ENCODE measurements at places on chromosomes 1 and 21.

- no peak for DNase-seq
These were observed 132.1 kb upstream of the EDN2 start for GRCh38 chr1:41616563-41616962.

DNA sequence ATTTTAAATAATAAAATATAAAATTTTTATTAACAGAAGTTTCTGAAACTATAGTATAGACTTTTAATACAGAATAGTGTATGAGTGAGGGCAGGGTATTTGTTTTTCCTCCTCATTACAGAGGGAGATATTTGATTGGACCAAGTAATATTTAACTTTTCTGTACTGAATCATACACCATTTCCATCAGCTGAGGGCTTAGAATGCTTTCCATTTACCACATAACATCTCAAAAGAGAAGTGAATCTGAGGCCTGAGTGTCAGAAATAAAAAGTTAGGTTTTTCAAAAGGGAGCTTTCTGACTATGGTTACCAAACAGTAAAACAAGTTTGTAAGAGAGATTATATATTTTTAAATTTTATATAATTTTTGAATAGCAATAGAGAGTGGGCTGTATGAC is 29.5 kb downstream of the TLCD4 start:
- no peak for DNase-seq

DNA sequence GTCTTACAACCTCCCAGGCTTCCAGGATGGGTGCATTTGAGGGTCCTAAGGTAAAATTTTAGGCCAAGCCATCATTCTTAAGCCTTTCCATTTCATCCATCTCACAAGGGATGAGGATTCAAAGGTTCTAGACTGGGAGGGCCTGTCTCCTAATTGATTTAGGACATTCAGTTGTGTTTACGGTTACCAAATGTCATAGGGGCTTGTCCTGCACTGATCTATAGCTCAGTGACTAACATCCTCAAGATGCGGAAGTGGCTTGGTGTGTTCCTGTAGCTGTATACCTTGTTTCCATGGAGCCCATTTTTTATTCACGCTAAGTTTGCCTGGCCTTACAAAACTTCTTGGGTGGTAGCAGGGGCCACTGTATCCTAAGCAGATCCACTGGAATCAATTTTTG is 52.8 kb downstream of the DUSP10 start:
- DNase-seq, result peak; percentile 44

DNA sequence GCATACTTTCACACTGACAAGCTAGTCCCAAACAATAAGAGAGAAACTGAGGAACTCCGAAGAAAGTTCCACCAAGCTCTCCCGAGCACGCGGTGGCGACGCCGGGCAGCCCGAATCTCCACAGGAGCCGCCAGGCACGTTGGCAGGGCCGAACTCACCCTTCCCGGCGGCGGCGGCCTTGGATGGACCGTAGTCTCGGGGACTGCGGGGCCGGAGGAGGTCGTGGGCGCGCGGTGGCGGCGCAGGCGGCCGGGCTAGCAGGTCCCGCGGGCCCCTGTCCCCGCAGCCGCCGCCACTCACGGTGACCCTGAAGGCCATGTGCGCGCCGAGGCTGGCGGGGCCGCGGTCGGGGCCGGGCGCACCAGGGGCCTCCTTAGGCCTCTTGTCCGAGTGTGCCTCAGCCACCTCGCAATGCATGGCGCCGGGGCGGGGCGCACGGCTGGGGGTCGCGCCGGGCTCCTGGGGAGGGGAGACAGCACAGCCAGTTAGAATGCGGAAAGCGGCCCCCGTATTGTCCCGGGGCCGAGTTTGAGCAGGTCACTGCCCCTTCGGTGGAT is 1.2 kb downstream of the GLIS1 start:
- DNase-seq, result no peak

DNA sequence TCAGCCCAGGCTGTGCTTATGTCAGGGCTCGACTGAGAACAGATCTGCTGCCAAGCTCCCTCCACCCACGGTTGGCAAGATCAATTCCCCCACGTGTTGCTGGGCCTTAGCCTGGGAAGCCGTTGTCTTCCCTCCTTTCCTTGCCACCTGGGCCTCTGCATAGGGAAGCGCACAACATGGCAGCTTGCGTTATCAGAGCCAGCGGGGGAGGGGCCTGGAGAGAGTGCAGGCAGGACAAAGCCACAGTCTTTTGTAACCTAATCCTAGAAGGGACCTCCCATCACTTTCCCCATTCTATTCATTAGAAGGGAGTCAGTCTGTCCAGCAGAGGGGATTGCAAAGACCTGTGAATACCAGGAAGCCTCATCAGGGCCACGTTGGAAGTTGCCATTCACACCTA is 17.0 kb upstream of the IGSF21 start:
- DNase-seq, result no peak

DNA sequence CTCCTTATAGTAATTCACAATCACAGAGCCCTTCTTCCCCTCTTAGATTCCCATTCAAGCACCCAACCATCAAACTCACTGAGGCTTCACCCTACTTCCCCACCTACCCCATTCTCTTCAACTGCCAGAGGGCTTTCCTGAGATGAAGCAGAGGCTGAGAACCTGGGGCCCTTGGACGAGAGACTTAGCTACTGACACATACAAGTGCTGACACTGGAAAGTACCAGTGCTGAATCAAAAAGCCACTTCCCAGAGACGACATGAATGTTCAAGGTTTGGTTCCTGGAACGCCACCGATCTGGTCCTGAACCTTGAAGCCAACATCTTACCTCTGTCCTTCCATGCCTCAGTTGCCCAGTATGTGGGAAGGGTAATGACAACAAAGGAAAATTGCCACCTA is 16.6 kb upstream of the RAP1A start:
- DNase-seq, result peak; percentile 75

DNA sequence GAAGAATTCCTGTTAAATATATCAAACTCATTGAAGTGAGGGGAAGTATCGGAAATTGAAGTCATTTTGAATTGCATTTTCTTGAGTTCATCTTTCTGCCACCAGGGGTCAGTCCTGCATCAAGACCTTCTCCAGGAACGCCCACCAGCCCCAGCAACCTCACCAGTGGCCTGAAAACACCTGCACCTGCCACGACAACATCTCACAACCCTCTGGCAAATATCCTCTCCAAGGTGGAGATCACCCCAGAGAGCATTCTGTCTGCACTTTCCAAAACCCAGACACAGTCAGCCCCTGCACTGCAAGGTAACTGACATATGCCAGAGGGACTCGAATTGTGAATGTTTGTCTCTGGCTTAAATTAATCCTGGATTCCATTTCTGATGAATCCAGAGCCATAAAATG is 22.8 kb upstream of the TARS2 start:
- DNase-seq, result peak; percentile 59

DNA sequence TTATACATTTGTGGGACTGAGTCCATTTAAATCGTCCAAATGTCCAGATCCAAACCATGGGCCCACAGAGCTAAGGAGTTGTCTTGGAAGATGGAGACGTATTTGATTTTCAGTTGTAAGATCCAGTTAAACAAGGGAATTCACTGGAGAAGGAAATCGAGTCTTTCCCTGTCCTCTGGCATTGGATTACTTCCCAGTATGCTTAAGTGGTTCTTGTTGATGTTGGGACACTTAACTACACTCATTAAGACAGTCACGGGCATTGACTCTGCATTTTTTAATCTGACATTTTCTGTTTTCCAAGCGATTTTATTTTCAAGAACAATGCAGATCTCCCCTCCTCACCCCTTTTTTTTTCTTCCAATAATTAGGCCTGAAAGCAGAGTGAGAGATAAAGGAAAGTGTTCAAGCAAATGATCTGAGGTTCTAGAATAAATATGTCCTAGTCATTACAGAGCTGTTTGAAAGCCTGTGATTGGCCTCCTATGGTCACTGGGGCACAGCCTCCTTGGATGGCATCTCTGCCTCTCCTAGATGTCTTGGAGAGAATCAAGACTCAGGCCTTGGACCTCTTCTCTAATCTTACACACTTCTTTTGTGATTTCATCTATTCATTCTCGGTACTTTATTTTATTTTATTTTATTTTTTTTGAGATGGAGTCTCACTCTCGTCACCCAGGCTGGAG is 48.9 kb downstream of the CD247 start:
- no peak for DNase-seq

GRCh38 chr1:206682111-206682510 is 2.6 kb upstream of the MAPKAPK2 start:
- DNase-seq, result no peak

GRCh38 chr1:24910751-24911650 is 19.1 kb downstream of the RUNX3 start:
- peak; percentile 50 for DNase-seq

GRCh38 chr1:83516369-83516768 is 482.6 kb downstream of the TTLL7 start:
- no peak for DNase-seq

GRCh38 chr21:41487082-41487481 is 20.9 kb downstream of the TMPRSS2 start:
- no peak for DNase-seq

- DNase-seq, result no peak
These were observed 176.6 kb downstream of the GRIK3 start for GRCh38 chr1:36857754-36858153.

GRCh38 chr1:12811409-12811784 is 19.8 kb downstream of the PRAMEF11 start:
- no peak for DNase-seq

DNA sequence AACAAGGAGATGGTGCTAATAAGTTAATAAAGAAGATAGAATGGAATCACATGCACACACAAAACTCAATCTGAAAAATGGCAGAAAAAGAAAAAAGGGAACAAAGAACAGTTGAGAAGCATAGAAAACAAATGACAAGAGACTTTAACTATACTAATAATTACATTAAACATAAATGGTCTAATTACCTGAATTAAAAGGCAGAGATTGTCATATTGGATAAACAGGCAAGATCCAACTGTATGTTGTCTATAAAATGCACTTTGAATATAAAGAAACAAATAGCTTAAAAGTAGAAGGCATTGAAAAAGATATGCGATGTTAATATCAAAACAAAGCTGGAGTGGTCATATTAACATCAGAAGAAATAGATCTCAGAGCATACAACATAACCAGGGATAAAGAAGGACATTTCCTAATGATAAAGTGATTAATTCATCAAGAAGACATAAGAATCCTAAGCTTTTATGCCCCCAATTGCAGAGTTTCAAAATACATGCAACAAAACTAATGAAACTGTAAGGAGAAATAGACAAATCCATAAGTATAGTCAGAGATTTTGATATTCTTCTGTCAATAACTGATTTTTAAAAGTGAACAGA is 293.5 kb downstream of the PTPRU start:
- DNase-seq, result no peak

DNA sequence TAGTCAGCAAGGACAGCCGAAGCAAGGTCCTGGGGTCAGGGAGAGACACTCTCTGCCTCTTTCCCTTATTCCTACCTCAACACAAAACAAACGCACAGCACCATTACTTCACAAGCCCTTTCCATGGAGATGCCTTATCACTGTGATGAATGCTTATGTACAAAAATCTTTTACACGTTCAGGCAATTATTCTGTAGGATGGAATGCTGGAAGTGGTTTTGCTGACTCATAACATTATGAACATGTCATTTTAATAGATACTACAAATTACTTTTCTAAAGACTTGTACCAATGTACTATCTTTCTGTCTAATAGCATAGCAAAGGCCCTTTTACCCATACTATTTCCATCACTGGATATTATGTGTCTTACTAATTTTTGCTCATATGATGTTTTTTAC is 98.4 kb downstream of the TTLL7 start:
- DNase-seq, result no peak

DNA sequence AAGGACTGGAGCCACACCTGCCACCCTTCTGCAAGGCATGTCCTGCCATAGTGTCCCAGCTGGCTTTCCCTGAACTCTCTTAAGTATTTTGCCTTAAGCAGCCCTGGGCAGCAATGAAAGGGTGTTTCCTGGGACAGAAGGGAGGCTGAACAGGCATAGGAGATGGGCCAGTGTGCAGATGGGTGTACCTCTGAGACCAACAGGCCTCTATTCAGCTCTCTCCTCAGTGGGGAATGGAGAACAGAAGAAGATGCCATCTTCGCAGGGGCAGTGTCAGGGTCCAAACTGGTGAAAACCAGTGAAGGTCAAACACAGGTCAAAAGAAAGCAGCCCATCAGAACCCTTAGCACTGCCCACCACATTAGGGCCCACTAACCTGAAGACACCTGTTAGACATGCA is 53.2 kb downstream of the FAM78B start:
- no peak for DNase-seq

GRCh38 chr21:38688068-38688467 is 117.7 kb upstream of the ETS2 start:
- no peak for DNase-seq

GRCh38 chr1:18144062-18144461 is 36.5 kb downstream of the IGSF21 start:
- no peak for DNase-seq

- DNase-seq, result no peak
These were observed 76.4 kb downstream of the EVI5 start for GRCh38 chr1:92708368-92708950.

GRCh38 chr1:213724640-213725536 is 262.9 kb upstream of the PROX1 start:
- no peak for DNase-seq

DNA sequence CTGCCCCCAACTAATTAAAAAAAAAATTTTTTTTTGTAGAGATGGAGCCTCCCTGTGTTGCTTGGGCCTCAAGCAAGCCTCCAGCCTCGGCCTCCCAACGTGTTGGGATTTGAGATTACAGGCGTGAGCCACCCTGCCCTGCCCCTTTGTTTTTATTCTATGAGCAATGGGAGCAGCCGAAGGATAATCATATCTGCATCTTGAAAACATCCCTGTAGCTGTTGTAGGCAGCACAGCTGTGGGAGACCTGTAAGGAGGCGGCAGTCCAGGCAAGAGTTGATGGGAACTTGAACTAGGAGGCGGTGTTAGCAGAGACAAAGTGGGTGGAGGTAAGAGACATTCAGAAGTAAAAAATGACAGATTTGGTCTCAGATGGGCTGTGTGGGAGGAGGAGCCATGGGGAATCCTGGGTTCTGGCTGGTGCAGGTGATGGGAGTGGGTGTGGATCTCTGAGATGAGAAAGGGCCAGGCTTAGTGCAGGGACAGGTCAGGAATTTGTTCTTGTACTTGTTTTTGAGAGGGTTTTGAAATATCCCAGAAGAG is 31.3 kb downstream of the STUM start:
- DNase-seq, result no peak

DNA sequence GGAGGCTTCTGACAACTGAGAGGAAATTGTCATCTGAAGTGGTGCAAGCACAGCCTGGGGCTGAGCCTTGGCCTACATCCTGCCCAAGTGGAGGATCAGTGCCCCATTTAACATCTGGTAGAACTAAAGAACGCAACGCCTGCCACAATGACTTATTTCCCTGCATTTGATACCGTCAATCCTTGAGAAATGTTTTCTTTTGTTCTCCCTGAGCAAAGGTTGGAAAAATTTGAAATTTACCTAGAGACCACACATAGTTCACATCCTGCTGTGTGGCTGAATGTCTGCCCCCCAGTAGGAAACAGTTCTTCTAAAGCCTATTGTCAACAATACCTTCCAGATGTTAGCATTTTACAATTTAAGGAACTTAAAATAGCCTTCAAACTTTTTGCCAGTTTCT is 5.6 kb upstream of the RGS4 start:
- DNase-seq, result no peak

Data from T-helper 1 cell (primary cell).